Fibroblast of lung (primary cell): ENCODE measurements at places on chromosomes 5 and 9.

GRCh38 chr9:117916291-117916690 is 212.1 kb downstream of the TLR4 start:
- no peak for DNase-seq

DNA sequence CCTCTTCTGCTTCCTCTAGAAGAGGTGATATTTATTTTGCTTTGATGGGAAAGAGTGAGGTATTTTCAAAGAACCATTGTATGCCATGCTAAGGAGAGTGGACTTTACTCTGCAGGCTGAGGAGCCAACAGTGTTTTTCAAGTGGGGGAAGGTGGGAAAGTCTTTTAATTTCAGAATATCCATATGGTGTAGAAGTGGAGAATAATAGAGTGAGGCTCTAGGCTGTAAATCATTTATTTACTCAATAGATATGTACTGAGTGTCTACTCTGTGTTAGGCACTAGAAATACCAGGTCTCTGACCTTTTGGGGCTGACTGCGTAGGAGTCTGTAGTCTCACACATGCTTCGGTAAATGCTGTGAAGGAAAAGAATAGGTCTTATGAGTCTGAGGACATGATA is 30.7 kb upstream of the TENT2 start:
- no peak for DNase-seq

DNA sequence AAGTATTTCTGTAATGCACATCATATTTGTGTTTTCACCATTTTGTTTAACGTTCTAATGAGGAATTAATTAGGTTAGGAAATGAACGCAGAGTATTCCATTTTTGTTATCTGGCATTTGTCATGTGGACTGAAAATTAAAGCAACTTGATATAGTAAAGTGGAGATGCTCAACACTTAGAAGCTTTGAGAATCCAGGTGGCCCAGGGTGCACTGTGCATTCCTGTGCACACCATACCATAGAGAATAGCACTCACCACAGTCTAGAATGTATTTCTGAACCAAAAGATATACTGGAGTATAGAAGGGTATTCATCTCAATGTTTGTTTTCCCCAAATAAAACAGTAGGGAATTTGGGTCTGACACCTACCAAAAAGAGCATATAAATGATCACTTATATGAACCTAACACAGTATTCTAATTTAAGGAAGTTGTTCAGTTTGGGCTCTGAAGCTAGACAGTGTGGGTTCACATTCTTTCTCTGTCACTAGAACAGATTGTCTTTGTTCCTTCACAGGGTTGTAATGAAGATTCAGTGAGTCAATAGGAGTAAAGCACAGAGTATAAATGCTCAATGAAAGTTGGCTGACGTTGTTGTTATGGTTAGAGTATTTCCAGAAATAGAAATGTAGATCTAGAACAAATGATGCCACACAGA is 125.6 kb upstream of the DMRT1 start:
- DNase-seq = peak; percentile 61

DNA sequence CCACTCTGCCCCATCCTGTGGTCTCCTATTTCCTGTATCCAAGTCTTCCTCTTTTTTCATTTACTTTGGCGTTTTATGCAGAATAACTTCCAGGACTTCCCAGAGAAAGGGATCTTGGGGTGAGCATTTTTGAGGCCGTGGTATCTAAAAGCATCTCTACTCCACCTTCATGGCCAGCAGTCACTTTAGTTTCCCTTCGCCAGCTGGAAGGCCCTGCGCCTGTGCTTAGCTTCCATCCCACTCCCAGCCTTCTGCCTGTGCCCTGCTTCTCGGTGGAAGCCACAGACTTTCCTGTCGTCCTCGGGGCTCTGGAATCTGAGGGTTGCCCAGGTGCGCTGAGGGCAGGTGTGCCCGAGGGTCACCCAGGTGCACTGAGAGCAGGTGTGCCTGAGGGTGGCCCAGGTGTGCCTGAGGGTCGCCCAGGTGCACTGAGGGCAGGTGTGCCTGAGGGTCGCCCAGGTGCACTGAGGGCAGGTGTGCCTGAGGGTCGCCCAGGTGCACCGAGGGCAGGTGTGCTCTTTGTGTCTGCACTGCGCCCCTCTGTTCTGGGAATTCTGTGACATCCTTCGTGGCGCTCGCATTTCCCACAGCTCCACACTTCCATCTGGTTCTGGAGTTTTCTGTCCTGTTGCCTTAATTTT is 32.4 kb upstream of the LRRC14B start:
- no peak for DNase-seq

GRCh38 chr5:180352116-180353047 is 754 bp downstream of the GFPT2 start:
- DNase-seq = peak; percentile 23

- no peak for DNase-seq
These were observed 66.1 kb downstream of the OSMR start for GRCh38 chr5:38911933-38912332.

GRCh38 chr5:138948471-138949222 is 73.5 kb upstream of the LRRTM2 start:
- DNase-seq = peak; percentile 24

GRCh38 chr9:102225841-102226441 is 487.5 kb upstream of the GRIN3A start:
- no peak for DNase-seq

DNA sequence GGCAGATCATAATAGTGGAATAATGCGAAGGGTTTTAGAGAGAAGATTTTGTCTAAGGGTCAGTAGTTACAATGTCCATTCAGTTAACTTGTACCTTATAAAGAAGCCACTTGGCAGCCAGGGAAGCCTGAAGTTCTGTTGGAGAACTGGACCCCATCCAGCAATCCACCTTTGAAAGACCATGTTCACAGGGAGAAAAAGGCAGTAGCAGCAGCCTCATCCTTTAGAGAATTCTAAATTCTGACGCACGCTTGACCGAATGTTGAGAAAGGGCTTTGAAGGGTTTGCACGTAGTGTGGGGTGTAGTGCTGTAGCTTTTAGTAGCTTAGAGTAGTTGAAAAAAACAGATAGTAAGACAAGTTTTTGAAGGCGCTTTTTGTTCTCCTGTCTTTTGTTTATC is 42.8 kb downstream of the MCCC2 start:
- DNase-seq = no peak

DNA sequence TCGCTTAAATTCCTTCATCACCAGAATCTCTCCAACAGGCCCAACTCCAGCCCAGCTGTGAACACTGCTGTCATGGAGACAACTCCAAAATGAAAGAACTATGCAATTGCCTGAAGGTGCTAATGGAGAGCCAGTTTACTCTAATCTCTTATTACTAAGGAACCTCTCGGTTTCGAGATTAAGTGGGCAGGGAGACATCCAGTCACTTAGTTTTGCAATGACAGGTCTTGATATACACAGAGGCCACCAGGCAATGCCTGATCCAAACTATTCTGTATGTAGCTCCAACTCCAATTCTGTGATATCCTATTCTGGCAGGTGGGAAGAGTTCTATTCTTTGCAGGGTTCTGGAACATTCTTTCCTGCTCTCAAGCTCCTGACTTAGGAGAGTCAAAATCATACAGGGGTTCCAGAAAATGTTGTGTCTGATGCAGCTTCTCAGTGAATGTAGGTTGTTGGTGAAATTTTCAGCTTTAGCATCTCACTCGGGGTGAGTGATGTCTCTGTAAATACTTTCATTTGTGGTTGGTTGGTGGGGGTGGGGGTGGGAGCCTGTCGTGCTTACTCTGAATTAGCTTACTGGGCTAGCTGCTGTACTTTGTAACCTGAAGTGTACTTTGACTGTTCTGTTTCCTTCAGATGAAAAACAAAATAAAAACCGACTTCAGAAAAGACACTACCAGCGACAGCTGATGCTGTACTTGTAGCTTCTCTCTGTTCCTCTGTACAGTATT is 170.9 kb downstream of the PALM2AKAP2 start:
- DNase-seq = no peak

DNA sequence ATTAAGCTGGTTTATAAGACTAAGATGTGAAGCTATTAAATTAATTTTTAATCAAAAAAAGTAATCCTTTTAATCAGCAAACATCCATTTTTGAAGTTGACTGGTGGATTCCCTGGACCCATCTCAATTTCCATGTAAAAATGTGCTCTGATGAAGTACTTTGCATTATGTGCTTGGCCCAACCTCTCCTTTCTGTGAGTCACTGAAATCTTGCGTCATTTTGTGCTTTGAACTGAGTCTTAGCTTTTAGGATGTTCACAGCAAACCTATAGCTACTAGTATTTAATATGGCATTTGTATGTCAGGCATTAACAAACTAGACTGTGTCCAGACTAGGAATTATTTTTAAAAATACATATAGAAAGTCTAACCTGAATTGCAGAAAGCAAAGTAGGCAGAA is 55.0 kb upstream of the CDH12 start:
- DNase-seq = peak; percentile 87

DNA sequence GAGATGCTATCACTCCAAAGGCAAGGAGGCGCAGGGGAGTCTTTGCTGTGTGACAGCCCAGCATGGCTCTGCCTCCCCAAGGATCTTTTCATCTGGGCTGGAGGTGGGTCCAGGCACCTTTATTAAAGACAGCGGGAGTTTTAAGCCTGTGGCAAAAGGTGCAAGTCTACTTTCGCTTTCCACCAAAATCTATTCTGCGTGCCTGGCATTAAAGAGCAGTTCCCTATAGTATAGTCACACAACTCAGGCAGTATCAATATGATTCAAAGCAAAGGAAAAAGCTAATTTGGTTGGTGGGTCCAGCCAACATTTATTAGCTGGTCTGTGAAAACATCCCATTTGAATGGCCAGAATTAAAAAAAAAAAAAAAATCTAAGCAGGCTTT is 398.7 kb downstream of the EBF1 start:
- no peak for DNase-seq

- peak; percentile 91 for DNase-seq
These were observed 6.1 kb downstream of the ZDHHC21 start for GRCh38 chr9:14687042-14687719.

- peak; percentile 92 for DNase-seq
These were observed 31.8 kb downstream of the MAP1B start for GRCh38 chr5:72138943-72139521.

GRCh38 chr9:111533099-111533790 is 8.3 kb downstream of the ZNF483 start:
- peak; percentile 6 for DNase-seq

DNA sequence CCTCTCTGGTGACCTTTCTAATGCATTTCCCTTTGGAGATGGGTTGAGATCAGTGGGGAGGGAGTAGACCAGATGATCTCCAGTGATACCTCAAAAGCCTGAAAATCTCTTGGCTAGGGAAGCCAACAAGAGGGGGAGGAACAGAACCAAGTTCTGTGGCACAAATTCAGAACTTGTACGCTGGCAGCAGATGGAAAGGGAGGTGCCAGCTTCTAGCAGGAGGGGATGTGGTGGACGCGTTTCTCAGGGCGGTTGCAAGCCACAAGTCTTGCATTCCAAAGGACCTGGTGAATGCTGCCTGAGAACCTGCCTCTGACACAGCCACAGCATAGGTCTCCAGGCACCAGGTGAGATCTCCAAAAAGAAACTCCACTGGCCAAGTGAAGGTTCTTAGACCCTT is 13.4 kb downstream of the SLIT3 start:
- no peak for DNase-seq

GRCh38 chr9:101162231-101162630 is 133.7 kb downstream of the PLPPR1 start:
- no peak for DNase-seq

DNA sequence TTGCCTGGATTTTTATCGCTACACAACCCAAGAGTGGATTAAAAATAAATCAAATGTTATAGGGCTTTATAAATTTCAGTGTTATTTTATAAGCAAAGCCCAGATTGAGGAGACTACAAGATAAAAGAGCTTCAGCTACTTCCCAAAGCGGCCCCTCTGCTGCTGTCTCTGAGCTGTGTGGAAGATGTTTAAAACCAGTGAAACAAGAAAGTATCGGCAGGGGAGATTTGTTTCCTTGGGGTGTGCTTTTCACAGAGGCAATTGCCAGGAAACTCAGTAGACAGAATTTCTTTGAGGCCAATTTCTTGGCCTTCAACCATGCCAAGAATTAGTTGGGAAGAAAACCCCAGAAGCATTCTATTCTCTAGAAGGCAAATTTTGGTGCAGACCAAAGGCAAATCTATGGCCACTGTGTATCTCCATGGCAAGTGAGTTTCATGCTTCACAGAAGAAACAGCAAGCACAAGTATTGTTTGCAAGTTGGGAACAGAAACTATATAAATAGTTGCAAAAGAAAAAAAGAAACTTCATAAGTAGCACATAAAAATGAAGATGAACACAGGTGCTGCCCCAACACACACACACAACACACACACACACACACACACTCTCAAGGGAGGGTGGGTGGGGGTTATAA is 197.2 kb downstream of the PARP8 start:
- no peak for DNase-seq

- no peak for DNase-seq
These were observed 14.1 kb upstream of the NTRK2 start for GRCh38 chr9:84655447-84655846.

DNA sequence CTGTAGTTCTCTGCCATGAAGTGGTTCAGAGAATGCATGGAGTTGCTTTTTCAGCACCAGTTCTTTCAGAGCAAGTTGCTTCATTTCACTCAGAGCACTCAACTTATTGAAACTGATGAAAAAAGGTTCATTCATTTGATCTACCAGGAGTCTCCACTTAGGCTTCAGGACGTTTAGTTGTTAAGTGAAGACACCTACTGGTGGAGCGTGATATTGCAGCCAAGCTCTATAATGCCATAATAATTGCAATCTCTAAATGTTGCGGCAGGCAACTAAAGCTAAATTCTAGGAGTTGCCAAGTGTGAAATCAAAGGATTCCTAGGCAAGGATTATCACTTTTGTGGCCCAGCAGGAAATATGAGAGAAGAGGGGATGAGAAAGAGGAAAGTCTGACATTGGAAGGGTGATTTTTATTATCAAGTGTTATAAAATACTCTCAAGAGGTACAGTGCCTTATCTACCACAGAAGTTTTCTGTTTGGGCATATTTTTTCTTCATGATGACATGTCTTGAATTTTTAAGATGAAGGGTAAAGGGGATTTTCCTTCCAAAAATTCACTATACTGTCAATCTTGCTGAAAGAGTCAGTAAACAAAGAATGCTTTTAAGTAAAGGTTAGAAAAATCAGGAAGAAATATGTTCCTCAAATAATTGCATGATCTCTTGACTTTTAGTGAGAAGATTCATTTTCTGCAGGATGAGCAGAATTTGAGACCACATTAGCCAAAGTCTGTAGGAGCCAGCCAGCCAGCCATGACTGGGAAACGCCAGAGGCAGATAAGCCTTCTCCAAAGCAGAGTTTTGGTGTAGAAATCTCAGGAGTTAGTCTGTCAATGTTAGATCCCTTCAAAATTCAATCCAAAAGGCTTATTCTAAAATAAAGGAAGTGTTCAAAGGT is 83.4 kb downstream of the SH3PXD2B start:
- DNase-seq = peak; percentile 79

DNA sequence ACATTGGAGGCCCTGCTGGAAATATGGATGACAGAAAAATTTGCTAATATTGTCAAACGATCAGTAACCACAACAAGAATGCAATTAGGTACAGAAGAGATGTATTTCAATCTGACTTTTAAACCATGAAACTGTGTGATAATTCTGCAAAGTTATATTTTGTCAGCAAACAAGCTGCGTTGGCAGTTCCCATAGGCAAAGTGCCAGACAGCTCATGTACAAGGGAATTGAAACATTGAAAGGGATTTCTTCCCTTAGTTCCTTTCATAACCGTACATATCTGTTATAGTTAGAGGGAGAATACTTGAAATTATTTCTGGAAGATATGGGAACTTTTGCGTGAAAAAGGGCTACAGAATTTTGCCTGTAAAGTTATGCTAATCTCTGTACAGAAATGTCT is 419.4 kb upstream of the PTGER4 start:
- no peak for DNase-seq

- peak; percentile 51 for DNase-seq
These were observed at the start of gene CCDC152 for GRCh38 chr5:42756606-42757601. CCDC152 (plus strand) TSS chr5:42756818; CDS start chr5:42759122, 2,304 bp downstream.
